ENCODE measurements at places on chromosomes 2 and 18.

DNA sequence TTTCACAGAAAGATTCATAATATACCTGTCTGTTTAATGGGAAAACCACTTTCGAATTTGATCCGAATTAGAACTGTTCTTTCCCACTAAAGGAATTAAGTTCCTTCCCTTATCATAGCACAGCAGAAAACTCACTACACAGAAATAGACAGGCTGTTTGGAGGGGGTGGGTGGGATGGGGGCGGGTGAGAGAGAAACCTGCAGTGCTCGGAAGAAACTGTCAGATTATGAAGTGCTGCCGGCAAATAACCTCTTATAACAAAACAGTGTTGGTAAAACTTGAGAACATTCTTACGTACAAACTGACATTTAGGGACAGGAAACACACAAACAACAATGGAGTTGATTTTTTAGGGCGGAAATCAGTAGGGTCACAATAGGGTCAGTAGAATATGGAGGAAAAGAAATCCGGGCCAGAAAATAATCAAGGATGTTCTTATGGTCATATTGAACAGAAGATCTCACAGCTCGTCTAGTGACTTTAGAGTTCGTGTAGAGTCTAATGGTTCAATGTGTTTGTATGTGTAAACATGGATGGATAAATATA lies 756.0 kb upstream of the LRATD1 start:
- no peak for DNase-seq

- no peak for DNase-seq
These were observed 123.6 kb downstream of the GPR39 start for GRCh38 chr2:132540166-132540565.

DNA sequence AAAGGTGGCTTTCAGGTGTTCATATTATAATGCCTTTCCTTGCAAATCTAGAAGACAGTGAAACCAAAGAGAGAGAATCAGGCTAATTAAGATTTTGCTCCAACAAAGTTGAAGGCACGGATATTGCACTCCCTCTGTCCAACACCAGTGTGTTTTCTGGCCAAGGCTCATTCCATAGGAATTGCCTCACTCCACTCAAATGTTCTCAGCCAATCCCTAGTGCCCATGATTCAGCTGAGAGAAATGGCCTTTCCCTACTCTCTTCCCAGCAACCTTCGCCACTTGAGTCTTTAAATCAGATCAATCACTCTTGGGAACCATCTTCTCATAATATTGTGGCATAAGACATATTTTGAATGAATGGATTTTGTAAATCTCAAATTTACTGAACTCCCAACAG lies 768.2 kb upstream of the ACVR2A start:
- no peak for DNase-seq

DNA sequence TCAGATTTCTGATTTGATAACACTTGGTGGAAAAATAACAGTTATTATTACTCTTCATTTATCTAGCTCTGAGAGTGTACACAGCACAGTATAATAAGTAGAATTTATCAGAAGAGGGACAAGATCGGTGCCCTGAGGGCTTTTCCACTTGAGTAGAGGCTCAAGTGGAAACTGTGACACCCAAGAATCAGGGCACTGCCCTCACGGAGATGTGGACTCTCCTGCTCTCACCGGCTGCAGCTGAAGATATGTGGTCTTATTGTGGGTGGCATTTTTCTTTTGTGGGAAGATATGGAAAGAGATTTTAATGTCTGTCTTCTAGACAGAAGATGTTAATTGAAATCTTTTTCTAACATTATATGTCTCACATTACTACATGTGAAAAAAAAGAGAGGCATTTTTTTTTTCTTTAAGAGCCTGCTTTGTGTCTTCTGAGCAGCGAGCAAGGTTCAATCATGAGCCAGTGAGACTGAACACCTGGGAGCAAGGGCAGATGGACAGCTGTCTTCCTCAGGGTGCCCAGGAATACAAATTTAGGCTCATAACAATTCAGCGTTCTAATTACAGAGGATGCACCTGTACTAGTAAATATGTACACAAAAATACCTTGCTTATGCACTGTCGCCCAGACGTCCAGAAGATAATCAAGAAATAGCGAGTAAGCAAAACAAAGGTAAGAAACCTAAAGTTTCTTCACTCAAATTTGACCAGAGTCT lies 1098.2 kb upstream of the FANCL start:
- no peak for DNase-seq

DNA sequence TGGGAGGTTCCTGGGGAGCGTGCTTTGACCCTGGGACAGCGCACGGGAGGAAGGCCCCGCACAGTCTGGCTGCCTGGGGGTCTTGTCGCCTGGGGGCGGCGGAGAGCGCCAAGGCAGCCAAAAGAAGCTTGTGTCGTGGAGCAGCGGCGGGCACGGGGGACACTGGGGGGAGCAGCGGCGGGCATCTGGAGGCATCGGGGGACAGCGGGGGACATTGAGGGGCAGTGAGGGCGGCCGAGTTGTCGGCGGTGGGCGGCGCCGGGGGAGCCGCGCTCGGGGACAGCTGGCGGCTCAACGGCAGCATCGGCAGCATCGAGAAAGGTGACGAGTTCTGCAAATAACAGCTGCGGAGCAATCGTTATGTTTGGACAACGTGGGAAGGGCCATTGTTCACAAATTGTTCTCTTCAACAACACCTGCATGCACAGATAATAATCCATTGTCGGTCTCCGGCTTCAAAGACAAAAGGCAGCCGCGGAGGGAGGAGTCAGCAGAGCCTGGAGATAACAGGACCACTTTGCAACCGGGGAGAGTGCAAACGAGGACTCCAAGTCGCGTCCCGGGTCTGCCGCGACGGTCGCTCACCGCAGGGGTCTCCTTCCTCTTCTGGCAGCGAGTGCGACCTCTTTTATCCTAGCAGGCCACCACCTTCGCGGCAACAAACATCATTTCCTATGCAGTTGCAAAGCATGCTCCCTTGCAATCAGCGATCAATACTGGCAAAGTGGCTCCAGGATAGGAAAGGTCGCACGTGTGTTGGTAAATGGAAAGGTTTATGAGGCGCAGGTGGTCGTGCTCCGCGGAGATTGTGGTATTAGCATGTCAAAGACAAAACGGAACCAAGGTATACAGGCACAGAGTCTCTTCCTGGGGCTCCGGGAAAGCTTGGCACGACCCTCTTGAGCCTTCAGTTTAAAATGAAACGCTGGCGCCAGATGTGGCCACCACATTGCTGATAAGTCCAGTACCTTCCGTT lies 132.3 kb upstream of the DLX2 start:
- DNase-seq = peak; percentile 43

- no peak for DNase-seq
These were observed 13.1 kb upstream of the TNS1 start for GRCh38 chr2:218015586-218016521.

- no peak for DNase-seq
These were observed 17.2 kb downstream of the MFSD6 start for GRCh38 chr2:190425221-190425866.

GRCh38 chr18:59743566-59743965 lies 46.3 kb upstream of the CCBE1 start:
- DNase-seq = no peak

DNA sequence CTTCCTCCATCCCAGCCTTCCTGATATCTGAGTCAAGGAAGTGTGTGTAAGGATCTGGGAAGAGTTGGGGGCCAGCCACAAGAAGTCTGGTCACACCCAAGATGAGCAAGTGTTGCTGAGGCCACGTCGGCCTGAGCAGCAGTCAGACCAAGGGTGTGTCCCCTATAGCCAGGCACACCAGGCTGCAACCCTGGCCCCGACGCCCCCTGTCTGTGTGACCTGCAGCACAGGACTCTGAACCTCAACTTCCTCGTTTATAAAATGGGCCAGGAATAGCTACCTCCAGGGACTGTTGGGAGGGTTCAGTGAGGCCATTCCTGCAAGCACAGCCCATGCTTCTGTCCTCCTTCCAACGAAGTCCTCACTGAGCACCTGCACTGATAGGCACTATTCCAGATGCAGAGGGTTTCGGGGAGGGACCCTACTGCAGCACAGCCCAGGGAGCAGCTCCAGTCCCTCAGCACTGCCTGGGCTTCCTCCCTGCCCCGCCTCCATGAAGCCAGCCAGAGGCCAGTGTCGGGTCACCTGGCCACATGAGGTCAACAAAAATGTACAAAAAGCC lies 13.3 kb downstream of the LIMS2 start:
- no peak for DNase-seq

GRCh38 chr2:43065871-43066270 lies 160.5 kb downstream of the ZFP36L2 start:
- DNase-seq = no peak

DNA sequence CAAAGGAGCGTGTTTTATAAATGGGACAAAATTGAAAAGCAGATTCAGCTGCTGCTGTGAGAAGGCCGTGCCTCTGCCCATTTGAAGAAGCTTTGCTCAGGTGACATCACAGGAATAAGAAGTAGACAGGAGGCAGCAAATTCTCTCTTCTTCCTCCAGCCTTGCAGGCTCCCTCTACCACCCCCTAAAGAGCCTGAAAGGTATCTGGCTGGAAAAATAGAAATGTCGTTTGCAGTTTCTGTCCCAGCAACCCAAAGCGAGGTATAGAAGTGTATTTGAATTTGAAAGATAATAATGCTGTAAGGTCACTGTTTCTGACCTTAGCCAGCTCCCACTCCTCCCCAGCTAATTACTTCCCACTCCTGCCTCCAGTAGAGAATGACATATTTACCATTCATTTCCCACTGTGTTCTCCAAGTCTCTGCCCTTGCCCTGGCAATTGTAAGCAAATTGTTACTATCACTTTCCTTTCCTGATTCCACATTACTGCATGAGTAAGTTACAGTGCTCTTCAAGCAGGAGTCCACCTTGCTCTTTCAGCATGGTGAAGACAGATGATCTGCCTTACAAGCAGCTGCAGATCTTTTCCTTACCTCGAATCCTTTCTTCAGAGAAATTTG lies 56.8 kb upstream of the RASGRP3 start:
- no peak for DNase-seq

DNA sequence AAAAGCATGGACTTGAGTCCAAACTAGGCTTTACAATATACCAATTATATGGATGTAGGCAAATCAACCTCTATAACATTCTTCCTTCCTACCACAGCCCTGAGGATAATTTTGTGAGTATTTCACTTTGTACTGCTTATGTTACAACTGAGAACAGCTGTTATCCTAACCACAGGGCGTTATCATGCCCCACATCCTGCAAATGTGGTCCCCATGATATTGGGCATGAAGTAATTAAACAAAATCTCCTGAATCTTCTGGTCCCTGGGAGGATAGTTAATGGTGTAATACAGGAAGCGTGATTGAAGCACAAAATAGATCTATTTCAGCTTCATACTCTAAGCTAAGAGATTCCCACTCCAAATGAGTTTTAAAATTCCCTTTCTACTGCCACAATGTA lies 223.6 kb downstream of the CDH20 start:
- DNase-seq = no peak

DNA sequence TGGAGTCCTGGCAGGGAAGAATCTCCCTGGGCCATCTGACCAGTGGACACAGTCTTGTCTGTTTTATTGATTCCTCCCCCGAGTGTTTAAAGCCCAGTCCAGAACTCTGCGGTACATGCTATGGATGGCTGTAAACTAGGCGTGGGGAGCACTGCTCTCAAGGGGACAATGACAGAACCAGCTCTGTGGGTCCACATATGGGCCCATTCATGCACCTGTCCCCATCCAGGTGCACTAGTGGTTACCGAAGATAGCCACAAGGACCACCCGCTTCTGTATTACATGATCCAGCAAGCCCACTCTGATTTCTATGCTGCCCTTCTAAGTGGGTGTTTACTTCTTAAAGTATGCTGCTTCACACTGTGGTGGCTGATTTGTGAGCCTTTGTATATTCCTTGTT lies 21.0 kb downstream of the CHST10 start:
- DNase-seq = no peak

GRCh38 chr18:8011361-8011760 lies 444.2 kb downstream of the PTPRM start:
- no peak for DNase-seq

- DNase-seq = no peak
These were observed 1.5 kb upstream of the RUFY4 start for GRCh38 chr2:218067523-218067922.

- DNase-seq = no peak
These were observed 41.2 kb downstream of the RALBP1 start for GRCh38 chr18:9516437-9517064.

Data from C1 segment of cervical spinal cord (tissue), 14 donors.